Pancreas (tissue), 10 donors: ENCODE measurements at places on chromosomes 11 and 22. TPM values are rescaled to one million over a fixed set of nuclear protein-coding genes. Genes with fewer than 3 reads are reported as not detected.

- no peak for DNase-seq
Measured at GRCh38 chr11:3222003-3222855, 3.6 kb upstream of the MRGPRG start.

GRCh38 chr22:27918341-27919221 lies 475 bp downstream of the PITPNB start:
- peak; percentile 75 for DNase-seq

DNA sequence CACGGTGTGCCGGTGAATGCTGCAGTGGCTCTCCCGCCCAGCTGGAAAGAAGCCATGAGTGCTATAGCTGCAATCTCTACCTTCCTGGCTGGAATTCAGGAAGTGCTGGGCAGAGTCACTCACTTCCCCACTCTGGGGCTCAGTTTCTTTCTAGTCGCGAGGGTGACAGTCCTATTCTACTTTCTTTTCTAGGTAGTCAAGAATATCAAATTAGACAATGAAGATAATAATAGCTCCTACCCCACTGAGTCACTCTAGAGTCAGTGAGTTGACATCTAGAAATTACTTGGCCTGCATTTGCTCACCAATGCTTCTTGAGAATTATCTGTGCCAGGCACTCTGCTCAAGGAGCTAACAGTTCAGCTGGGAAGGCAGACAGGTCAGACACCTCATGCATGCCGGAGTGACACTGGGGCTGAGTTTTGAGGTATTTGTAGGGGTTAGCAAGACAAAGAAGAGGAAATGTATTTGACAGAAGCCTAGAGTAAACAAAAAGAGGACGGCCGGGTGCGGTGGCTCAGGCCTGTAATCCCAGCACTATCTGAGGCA lies 3.2 kb downstream of the CENPM start:
- no peak for DNase-seq

DNA sequence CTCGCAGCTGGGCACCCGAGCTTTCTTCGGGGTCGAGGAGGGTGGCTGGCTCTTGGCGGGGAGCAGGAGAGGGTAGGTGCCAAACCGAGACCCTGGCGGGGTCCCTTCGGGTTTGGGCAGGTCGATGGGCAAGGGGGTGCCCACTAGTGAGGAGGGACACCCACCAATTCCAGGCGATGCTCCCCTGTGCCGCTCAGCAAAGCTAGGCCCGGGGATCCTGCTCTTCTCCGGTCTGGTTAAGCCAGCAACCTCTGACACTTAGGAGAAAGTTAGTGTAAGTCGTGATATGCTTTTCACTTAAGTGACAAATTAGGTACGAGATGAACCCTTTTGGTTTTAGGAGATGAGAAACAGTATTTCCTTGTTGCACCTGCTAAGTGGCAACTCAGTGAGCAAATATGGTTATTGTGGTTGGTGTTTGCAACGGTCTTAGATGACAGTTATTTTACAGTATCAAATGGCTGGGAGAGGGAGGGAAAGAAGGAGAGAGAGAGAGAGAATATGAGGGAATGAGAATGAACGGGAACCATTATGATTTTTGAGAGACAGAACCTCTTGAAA lies 565 bp downstream of the NUCB2 start:
- DNase-seq: no peak

The BAD gene
- 28.2 TPM for total RNA-seq

The RABL2B gene
- 12.4 TPM for total RNA-seq

DNA sequence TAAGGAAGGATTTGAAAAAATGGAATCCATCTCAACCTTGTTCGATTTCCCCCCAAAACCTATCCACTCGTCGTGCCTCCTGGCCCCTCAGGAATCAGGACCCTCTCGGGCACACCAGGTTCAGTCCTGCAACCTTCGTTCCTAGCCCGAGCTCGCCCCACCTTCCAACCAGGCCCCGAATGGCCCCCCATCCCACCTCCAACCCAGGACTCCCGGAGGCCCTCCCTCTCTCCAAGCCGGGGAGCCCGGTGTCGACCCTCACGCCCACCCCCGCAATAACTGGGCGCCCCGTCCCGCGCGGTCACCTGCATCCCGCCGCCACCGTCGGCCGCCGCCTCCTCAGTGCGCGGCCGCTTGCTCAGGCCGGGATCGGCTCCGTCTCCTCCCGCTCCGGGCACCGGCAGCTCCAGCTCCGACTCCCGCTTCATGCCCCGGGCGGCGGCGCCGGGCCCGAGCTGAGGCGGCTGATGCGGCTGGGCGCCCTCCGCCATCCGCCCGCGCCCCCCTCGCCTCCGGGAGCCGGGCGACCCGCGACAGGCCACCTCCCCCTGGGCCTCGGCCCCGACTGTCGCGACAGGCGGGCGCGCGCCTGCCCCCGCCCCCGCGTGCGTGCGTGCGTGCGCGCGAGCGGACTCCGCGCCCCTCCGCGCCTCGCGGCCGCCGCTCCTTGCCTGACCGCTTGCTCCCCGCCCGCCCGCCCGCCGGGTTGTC lies 534 bp downstream of the RBFOX2 start:
- DNase-seq: no peak

- no peak for DNase-seq
Measured at GRCh38 chr11:12827929-12828812, 153.9 kb downstream of the TEAD1 start.

GRCh38 chr11:47408598-47409439 lies 429 bp downstream of the SLC39A13 start:
- peak; percentile 56 for DNase-seq

- peak; percentile 57 for DNase-seq
Measured at GRCh38 chr11:46889689-46890475, 28.5 kb downstream of the LRP4 start.

DNA sequence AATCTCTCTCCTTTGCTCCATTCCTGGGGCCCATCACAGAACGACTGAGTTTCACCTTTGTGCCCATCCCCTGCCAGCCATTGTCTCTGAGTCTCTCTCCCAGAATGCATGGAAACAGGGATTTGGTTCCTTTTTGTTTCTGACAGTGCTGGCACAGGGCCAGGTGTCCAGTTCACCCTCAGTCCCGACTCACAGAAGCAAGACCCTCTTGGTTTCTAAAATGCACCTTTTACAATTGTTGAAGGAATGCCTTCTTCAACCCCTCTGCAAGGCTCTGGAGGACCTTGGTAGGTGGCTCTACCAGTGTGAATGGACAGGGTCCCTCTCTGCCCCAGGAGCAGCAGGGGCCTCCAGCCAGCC lies 5.1 kb upstream of the MYEOV start:
- peak; percentile 29 for DNase-seq

GRCh38 chr22:41699264-41700107 lies at the start of gene MEI1:
Gene MEI1, plus strand, starts transcription at chr22:41699503. Its CDS starts 36 bp downstream, at chr22:41699539.
- peak; percentile 79 for DNase-seq

The POU2AF2 gene
- 1.2 TPM for total RNA-seq
